ENCODE measurements at places on chromosomes 1 and 21.

DNA sequence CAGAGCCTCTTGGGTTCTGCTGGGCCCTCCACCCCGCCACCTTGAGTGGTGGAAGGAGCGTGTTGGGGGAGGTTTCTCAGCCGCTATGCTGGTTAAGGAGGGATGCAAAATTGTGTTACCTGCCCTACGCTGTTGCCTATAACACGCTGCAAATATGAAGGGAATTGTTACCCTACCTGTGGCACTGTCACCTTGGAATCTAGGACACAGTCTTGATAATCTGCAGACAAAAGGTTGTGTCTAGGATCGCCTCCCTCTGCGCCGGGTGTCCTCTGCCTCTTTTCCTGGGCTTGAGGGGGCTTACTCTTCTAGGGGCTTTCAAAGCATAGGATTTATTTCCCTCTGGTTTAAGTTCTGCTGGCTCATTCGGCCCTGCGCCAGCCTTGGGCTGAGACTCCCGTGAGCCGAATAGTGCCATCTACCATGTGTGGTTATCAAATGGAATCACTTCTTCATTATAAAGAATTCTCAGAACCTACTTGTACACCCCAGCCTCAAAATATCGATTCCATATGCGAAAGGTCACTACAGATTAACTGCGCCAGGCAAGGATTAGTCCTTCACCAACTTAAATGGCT, 697 bp downstream of the SLC22A15 start:
- DNase-seq, result no peak

- DNase-seq, result peak; percentile 59
Observed at GRCh38 chr21:37675202-37675801, 241.0 kb downstream of the KCNJ6 start.

DNA sequence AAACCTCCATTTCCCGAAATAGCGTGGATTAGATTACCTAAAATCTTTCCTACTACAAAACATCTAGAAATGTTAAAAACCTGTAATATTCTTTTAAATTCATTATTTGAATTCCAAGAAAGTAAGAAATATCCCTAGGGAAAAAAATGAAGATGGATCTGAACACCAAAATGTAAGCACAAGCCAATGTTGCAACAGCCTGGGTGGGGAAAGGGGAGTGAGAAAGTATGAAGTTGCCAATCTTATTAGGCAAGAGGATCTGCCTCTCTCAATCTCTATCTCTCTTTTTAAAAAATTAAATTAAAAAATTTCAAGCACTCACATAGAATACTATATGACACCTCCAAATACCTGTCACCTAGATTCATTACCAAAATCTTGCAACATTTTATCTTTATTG, 74.9 kb upstream of the IRF2BP2 start:
- peak; percentile 29 for DNase-seq

DNA sequence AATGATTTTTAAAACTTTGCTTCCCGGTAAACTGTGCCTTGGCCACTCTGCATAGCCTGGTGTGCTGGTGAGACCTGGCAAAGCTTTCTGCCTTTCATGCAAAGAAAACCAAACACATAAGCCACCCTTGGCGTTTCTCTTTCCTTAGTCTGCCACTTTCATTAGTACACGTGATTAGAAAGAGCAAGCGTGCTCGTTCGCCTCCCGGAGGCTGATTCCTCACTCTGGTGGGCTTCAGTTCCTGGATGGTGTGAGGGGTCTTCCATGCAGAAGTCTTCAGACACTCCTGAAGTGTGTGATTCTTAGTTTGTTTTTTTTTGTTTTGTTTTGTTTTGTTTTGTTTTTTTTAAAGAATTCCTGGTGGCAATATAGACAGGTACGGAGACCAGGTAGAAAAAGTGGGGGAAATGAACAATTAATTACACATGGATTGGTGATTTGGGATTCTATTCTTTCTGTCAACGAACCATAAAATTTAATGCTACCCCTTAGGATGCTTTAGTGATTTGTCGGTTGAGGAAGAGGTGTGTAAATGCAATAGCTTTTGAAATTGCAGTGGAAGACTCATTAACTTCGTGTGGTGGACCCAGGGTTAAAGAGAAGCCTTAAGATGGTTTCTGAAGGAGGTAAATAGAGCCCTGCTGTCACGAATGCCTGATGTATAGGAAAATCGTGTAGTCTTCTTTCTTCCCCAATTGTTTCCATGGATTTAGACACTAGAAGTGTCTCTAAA, 2.1 kb downstream of the GALNT2 start:
- no peak for DNase-seq

- DNase-seq, result no peak
Observed at GRCh38 chr21:40555021-40555528, 291.9 kb downstream of the DSCAM start.

GRCh38 chr1:156510709-156511108, 10.1 kb upstream of the MEF2D start:
- DNase-seq, result peak; percentile 81

GRCh38 chr1:183840140-183840539, 35.2 kb downstream of the RGL1 start:
- DNase-seq, result peak; percentile 48

- DNase-seq, result peak; percentile 80
Observed at GRCh38 chr1:51519048-51519864, at the start of gene EPS15. EPS15 (minus strand) TSS chr1:51519266; CDS start chr1:51519231, 35 bp downstream.

DNA sequence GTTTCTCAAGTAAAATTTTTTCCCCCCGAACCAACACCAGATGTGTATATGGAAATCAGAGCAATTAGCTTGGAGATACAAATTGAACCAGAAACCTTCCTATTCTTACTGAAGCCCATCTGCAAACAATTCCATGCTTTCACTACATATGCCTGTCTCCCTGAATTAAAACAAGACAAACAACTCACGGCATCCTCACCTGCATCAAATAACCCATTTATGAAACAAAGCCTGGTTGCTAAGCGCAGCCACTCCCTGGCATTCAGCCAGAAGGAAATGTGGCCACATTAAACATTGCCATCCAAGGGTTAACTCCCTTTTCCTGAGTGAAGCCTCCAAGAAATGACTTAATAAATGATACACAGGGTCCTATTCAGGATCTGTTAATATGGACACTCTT, 55.3 kb downstream of the APP start:
- peak; percentile 70 for DNase-seq

- no peak for DNase-seq
Observed at GRCh38 chr1:94887603-94888171, 39.2 kb downstream of the CNN3 start.

GRCh38 chr1:14118691-14119485, 418.9 kb downstream of the PRDM2 start:
- DNase-seq, result no peak

DNA sequence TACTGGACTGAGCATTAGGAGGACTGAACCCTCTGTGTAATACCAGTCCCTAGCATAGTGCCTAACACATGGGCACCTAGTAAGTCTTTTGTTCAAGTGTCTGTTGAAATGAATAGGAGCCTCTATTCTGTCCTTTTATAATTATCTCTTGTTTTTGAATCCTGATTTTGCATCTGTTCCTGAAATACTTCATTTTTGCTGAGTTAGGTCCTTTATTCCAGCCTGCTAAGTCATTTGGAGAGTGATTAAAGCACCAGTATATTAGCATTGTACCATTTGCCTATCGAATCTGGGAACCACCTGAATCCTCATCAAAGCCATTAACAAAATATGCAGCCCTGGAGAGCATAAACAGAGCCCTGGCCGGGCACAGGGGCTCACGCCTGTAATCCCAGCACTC, 32.3 kb downstream of the YARS1 start:
- DNase-seq, result no peak

GRCh38 chr1:5745800-5746610, 246.2 kb downstream of the NPHP4 start:
- DNase-seq, result peak; percentile 66

- DNase-seq, result peak; percentile 86
Observed at GRCh38 chr1:85579622-85580021, 939 bp upstream of the CCN1 start.

DNA sequence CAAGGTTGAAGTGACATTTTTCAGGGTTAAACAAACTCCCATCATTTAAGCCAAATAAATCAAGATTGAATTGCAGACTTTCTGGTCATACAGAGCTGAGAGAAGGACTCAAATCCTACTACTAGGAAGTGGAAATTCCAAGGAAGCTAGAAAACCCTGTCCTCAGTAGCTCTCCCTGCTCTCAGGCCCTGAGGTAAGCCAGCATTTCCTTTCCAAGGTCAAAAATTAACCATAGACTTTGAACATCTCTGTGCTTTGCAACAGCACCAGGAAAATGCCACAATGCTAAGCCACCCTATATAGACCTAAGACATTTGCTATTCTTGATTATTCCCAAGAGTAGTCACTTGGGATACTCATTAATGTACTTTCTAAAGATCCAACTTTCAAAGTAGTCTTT, 45.1 kb downstream of the LUZP1 start:
- DNase-seq, result no peak

DNA sequence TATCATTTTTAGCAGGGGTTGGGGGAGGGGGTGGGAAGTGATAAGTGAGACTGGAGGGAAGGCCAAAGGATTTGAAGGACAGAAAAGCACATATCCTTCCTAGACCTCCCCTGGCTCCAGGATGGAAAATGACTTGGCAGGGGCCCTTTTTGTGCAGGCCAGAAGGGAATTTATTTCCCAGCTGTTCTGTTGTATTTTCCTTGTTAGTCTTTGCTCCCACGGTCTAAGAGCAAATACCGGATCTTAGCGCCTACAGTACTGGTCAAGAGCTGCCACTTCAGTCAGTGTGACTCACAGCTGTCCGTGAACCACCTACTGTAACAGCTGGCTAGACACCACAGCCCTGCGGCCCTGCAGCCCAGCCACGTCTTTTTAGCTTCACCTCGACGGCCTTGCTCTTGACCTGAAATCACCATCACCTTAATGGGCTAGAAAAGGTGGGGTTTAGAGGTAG, 51.0 kb upstream of the ERRFI1 start:
- peak; percentile 96 for DNase-seq

DNA sequence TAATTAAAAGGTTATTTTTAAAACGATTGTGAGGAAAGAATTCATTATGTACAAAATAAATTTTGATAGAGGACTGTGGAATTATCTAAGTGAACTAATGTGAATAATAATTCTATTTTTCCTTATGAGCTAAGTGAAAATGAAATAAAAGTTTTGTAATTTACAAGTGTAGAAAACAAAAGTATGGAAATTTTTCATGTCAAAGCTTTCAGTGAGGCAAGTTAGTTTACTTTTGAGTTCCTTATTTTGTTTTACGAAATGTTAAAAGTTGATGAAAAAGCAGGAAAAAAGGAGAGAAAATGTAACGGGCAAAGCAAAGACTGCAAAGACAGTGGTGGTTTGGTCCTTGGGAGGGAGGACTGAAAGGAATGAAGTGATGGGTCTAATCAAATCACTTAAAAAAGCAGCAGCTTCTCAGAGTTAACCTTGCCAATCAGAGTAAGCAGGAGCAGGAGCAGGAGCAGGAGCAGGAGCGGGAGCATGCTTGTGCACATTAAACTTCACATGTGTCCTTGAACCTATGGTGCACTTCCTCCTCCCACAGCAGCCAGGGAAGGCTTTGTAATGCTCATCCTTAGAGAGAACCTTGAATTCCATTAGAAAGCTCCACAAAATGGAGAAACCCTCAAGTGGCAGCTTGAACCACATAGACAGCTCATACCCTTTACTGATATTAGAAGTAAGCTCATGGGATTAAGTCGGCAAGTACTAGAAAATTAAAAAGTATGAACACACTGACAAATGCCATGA, 133.4 kb downstream of the LHX4 start:
- DNase-seq, result no peak

GRCh38 chr1:41448821-41449220, 35.7 kb downstream of the EDN2 start:
- no peak for DNase-seq

DNA sequence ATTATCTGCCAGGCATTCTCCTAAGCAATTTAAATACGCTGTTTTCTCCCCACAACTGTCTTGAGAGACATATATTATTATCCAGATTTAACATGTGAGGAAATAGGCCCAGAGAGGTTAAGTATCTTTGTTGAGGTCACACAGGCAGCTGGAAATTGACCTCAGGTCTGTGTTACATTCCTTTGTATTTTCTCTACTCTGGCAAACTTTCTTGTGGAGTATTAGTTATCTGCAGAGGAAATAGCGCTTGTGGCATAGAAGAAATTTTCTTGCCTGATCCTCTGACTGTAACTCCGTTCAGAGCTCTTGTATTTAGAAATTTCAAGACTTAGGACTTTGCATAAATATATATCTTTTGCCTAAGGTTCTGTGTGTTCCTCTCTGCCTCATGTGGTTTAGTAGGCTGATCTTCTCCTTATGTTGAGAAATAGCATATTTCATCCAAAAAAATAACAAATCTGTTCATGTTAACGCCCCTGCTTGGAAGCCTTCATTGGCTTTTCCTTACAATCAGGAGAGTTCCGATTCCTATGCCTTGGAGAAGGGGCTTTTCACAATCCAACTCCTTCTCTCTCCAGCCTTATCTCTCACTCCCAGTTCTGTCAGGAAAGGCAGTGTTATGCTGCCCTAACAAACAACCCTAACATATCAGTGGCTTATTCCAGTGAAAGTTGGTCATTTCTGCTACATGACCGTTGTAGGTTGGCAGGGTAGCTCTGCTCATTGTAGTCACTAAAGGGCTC, 2.5 kb upstream of the JUN start:
- peak; percentile 73 for DNase-seq

DNA sequence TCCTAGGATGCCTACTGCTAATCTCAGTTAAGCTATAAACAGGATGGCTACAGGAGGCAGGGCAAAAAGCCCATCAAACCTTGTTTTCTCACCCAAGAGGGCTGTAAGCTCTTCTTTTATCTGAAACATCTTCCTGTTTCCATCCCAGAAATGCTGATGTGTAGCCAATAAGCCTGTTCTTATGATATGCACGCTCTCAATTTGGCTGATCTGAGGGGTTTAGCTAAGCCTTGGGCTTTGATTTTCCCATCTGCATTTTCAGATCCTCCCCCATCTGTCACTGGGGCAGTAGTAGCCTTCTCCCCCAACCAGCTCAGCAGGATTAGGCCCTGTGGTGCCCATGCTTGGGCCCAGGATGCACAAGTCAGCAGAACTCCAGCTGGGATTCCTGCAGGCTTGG, 105.0 kb downstream of the BRINP2 start:
- no peak for DNase-seq

DNA sequence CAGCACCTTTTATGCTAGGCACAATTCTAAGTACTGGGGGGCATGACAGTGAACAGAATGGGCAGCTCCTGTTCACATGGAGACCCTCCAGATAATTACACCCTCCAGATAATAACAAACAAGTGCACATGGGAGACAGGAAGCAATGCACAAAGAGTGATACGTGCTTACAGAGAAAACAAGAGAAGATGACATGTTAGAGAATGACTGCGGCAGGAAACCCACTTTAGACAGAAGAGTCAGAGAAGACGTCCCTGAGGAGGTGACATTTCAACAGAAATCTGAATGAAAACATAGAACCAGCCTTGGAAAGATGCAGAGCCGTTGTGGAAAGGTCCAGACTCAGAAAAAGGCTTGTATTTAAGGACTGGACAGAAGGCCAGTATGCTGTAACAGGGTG, 54.7 kb upstream of the ARTN start:
- no peak for DNase-seq

DNA sequence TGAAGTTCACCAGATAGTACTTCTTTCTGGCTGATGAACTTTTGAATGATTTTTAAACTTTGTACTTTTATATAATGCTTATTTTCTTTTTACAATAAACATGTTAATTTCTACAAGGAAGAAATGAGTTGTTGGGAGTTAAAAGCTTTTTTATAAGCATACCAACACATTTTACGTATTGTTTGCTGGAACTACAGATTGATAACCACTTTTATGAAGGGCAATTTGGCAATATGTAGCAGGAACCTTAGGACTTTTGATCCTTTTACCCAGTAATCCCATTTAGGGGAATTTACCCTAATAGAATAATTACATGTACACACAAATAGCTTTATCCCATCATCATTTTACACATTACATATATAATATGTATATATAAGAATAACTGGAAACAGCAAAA, 16.3 kb downstream of the PRPF38A start:
- no peak for DNase-seq
